ENCODE measurements at places on chromosomes 6 and 20.

- no peak for DNase-seq
Measured at GRCh38 chr6:129453073-129453472, 256.9 kb downstream of the ARHGAP18 start.

DNA sequence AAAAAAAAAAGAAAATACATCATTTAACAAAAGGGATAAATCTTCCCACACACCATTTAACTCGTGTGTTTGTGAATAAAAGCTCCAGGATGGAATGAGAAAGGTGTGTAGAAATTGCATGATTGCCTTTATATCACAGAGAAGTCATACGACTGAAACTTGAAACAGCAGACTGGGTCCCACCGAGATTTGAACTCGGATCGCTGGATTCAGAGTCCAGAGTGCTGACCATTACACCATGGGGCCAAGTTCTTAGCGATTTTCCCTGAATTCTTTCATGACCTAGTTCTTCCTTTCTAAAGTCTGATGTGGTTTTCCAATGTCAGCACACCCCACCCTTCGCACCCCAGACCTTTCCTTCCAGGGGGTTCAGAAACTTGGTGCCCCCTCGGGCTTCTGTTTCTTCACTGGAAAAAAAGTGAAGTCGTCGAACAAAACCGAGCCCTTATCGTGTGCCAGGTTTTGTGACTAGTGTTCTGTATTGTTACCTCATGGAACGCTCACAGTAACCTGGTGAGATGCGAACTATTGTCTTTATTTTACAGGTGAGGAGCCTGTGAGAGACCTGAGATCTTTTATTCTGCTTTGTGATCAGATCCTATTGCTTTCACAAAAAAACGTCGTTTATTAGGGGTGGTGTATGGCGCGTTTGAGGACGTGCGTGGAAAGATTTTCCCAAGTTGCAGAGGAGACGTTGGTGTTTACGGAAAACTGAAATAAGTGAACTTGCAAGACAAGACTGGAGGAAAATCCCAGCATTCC is 120.8 kb downstream of the OR2B2 start:
- DNase-seq, result no peak

DNA sequence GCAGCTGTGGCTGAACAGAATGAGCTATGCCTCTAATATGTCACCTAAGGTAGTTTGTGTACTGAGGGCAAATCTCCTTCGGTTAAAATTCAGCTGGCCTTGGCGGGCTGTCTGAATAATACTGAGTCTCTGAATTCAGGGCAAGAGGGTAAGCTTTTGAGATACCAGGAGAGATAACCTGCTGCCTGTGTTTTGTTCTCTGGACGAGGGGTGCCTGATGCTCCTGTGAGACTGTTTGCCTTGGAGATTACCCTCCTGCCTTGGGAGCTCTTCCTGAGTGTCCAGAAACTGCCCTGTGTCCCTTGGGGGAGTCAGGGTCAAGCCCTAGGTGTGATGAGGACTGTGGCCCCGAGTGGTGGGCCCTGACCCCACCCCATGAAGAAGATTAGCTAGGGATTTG is 282.9 kb downstream of the KIF16B start:
- DNase-seq, result no peak

DNA sequence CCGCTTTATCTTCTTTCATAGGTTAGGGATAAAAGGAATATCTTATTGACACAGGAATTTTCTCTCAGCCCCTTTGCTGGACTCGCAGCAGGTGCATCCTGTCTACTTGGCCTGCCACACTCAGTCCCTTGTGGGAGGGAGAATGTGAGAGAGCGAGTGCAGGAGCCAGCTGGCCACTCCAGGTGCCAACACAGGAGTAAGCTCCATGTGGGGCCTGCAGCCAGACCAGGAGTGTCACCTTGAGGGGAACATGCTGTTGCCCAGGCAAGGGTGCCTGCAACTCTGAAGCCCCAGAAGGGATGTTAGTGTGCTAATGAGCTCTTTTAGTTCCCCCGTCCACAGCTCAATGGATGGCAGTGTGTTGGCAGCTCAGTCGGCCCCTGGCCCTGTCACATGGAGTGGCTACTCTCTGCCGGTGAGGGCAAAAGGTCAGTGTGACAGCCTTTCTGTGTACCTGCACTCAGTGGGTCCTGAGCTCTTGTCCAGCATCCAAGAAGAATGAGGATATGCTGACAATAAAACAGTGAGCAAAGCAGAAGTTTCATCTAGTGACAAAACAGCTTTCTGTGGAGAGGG is 57.1 kb downstream of the CRYBG1 start:
- DNase-seq, result no peak

- no peak for DNase-seq
Measured at GRCh38 chr20:19122395-19122794, 90.0 kb upstream of the SLC24A3 start.

All from activated CD8-positive, alpha-beta memory T cell treated with anti-CD3 and anti-CD28 coated beads for 4 hours (primary cell).